ENCODE measurements at places on chromosomes 5 and 9.

GRCh38 chr5:479566-480319 lies 36.8 kb downstream of the EXOC3 start:
- no peak for DNase-seq

- DNase-seq = no peak
Observed at GRCh38 chr9:7407246-7407645, 392.3 kb downstream of the DMAC1 start.

DNA sequence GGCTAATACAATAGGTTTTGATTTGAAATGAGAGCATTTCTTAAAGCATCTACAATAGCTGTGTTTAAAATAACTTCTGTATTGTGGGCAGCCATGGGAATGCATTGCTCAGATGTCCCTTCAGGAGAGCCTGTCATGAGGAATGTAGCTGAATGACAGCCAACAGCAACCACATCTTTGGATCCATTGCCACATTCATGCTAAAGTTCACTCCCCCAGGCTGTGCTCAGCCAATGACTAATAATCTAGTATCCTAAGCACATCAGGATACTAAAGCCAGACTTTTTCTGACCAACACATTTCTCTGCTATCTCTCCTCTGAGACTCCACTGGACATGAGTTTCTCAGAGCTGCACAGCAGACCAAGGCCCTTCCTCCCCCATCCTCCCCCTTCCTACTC lies 45.5 kb downstream of the HTR1A start:
- no peak for DNase-seq

DNA sequence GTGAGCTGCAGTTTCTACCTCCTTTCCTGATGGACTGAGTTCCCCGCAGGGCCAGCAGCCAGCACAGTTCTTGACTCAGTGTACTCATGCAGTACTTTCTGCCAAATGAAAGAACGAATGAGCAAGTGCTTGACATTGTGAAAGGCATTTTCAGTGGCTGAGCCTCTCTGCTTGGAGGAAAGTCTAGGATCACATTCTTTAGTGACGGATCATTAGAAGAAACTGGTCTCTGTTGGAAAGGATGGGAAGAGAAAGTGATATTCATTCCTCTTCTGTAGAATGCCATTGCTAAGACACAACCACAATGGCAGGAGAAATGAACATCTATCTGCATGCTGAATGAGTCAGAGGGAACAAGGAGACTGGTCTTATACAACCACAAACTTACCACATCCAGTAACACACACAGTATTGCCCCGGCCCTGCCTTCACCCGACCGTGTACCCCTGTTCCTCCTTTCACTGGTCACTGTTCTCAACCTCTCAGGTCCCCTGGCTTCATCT lies 206.9 kb downstream of the CRB2 start:
- no peak for DNase-seq

GRCh38 chr5:124706729-124707361 lies 39.6 kb downstream of the ZNF608 start:
- peak; percentile 98 for DNase-seq

GRCh38 chr9:100440071-100440470 lies 13.1 kb downstream of the MSANTD3 start:
- peak; percentile 61 for DNase-seq
